H9 (cell line): ENCODE measurements at places on chromosomes 3 and 15. TPM values are rescaled to one million over a fixed set of nuclear protein-coding genes. Genes with fewer than 3 reads are reported as not detected.

DNA sequence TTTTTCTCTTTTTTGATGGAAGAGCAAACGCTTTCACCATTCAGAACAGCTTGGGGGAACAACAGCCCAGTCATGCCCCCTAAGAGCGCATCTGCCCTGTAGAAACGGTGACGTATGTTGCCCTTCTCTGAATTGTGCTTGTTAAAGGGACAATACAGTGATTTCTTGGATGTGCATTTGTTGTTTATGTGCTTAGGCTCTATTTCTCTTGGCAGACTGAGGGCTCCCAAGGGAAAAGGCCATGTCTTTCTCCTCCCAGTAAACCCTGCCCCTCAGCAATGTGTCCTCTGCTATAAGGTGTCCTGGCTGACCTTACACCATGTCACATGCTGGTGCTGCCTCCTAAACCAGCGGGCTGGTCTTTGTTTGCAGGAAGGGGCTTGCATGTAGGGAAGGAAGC lies 346.1 kb downstream of the EPHB1 start:
- DNase-seq = no peak

DNA sequence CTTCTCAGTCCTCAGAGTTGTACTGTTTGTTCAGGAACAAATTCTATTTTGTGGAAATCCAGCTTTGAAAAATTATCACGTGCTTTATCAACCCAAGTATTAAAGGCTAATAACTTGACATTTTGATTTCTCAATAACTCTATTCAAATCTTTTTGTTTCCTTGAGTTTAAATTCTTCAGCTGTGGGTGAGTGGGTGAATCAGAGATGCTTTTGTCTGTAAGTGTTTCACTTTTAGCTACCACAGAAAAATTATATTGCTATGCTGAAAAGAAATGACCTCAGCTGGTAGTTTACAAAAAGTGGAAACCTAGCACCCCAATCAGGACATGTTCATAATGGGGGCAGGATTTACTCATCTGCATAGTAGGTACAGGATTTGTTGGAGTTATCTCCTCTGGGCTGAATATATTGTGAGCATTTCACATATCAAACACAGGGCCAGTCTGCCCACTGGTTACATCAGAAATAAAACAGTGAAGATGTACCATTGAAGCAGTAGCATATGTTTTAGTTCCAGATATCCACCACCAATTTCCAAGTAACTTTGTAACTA lies 30.5 kb downstream of the MINDY4B start:
- no peak for DNase-seq

- DNase-seq = peak; percentile 64
Observed at GRCh38 chr3:149771652-149772271, 19.5 kb upstream of the COMMD2 start.

The SPRED1 gene
- total RNA-seq = 41.0 and 42.1 TPM in 2 replicates

GRCh38 chr3:171935261-171936123 lies 92.3 kb downstream of the TMEM212 start:
- DNase-seq = no peak

DNA sequence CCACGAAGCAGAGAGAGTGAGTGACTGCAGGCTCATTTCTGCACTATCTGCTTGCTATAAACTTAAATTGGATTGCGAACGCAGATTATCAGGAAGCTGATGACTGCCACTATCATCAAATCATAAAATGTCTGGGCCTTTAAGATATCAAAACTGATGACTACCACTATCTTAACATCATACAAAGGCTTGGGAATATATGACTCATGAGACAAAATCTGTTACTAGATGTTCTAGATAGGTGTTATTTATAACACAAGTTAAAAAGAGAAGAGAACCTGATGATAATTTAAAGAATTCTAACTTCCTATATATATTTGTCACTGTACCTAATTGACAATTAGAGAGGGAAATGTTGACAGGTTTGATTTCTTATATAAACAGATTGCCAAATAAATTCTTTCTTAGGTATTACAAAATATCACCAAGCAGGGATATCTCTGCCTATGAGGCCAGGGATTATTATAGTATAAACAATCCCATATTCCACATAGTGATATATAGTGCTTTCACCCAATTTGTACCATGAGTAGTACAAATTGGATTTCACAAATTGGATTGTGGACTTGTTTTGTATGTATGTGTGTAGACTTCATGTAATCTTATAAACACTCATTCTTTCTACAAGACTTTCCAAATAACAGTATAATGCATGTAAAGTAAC lies 1157.2 kb downstream of the ROBO1 start:
- no peak for DNase-seq

DNA sequence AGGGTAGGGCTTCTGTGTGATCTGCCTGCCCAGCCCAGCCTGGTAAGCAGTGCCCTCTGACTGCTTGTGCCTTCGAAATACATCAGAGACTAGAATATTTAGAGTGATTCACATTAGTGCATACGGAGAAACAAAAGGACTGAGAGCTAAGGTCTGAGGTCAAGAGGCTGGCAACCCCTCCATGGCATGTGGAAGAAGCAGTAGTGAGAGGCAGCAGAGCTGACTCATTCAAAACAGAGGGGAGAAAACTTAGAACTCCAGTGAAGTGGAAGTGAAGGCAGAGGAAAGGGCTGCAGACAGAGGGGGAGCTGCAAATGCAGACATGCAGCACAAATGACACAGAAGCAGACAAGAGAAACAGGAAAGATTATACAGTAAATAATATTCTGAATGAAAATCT lies 61.6 kb downstream of the ULK4 start:
- DNase-seq = no peak

DNA sequence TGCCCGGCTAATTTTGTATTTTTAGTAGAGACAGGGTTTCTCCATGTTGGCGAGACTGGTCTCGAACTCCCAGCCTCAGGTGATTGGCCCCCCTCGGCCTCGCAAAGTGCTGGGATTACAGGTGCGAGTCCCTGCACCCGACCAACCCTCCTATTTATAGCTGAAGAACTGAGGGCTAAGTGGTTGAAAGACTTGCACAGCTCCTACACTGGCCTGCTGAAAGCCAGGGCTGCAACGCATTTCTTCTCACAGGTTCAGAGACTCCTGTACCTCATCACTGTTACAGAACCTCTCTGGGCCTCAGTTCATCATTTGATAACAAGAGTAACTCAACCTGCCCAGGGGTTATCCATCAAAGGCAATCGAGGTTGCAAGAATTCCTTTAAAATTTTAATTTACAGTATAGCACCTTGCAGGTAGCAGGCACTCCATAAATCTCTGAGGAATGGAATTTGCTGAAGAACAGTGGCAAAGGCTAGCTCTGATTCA lies 626.5 kb upstream of the TBL1XR1 start:
- no peak for DNase-seq

GRCh38 chr3:191753196-191753595 lies 292.2 kb downstream of the PYDC2 start:
- DNase-seq = no peak

The SLC24A5 gene
- total RNA-seq = not detected in 2 replicates

The NR2F2 gene
- 0.24 TPM in 1 of 2 replicates, not detected in the other for total RNA-seq

DNA sequence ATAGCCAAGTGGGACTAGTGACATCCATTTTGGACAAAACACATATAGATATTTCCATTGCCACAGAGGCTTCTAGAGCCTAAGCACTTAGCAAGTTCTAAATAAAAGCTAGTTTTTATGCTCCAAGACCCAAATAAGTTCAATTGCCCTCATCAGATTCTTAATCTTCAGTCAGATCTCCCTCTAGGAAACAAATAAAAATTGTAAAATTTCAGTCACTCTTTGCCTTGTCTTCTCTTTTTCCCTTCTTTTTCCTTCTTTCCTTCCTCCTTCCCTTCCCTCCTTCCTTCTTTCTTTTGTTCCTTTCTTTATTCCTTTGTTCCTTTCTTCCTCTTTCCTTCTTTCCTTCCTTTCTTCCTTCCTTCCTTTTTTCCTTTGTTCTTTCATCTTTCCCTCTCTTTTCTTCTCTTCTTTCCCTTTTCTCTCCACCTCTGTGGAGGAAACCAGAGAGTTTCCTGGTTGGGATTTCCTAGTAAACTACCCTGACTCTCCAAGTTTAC lies 68.8 kb upstream of the GADL1 start:
- no peak for DNase-seq

The DNAH12 gene
- not detected in 2 replicates for total RNA-seq

GRCh38 chr15:38460543-38460942 lies 6.6 kb downstream of the FAM98B start:
- no peak for DNase-seq

DNA sequence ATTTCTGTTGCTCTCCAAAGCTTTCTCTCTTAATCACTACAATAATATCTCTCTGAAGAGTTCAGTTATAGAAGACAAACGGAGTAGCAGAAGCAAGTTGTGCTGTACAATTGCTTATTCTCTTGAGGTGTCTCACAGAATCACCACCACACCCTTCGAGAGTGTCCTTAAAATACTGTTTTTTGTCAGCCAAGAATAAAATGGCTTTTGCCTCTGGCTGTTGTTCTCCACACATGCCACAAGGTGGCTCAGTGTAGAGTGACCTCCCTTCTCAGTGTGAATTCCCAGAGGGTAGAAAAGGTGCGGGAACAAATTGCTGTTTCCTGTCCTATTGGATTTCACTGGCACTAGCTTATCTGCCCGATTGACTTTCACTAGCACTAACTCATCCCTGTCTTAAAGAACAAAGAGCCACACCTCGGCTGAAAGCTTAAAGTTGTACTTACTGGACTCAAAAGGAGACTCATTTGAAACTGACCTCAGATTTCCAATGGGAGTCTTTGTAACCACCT lies 134.2 kb upstream of the SATB1 start:
- peak; percentile 71 for DNase-seq

The CCR4 gene
- total RNA-seq = 0.07 and 0.09 TPM in 2 replicates

GRCh38 chr3:150286390-150287147 lies 121.5 kb upstream of the TSC22D2 start:
- DNase-seq = no peak

DNA sequence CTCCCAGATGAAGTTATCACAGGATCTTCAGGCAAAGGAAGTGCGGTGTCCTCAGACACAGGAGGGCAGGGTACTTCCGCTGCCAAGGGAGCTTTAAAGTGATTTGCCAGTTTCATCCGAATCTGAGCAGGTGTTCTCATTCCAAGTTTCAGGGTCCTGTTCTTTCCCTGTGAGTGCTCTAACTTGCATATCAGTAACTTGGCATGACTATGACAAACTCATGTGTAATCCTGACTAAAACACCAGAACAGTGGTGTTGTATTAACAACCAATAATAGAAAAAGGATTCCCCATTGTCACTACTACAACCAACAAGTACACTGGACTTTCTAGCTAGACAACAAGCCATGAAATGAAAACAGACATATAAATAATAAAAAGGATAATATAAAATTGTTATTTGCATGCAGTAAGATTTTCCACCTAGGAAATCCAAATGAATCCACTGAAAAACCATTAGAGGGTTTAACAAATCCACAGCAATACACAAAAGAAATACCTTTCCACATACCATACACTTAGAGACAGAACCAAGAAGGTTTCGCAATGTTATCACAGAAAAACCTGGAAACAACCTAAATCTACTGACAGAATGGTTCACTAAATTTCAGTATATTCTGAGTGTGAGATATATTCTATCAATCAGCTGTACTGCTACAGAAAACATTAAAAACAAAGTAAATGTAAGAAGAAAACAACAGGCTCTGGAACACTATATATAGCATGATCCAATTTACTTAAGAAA lies 40.9 kb upstream of the RPL35A start:
- no peak for DNase-seq

The CFAP100 gene
- total RNA-seq = 0.26 and 0.44 TPM in 2 replicates

GRCh38 chr3:8853081-8853480 lies 83.7 kb upstream of the OXTR start:
- no peak for DNase-seq

The MAP2K1 gene
- total RNA-seq = 50.4 and 50.8 TPM in 2 replicates

The WDR49 gene
- total RNA-seq = 0.90 and 1.3 TPM in 2 replicates

DNA sequence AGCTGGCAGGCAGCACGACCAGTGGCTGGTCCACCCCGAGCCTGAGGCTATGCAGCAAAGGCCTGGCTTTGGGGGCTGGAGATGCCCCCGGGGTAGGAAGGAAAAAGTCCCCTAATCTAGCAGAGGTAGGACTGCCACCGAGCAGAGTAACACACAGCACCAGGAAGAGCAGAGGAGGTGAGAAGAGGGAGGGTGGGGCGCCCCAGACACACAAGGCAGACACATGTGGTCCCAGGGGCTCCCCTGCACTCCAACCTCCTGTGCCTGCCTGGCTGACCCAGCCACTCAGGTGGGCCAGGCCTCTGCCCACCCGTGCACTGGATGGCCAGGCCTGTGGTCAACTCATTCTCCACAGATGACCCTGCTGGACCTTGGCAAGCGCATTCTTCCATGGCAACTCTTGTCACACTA lies 112.4 kb downstream of the ADCY5 start:
- no peak for DNase-seq

GRCh38 chr3:128100161-128100560 lies 23.5 kb downstream of the RUVBL1 start:
- DNase-seq = no peak

GRCh38 chr3:116030131-116030850 lies 407.0 kb downstream of the GAP43 start:
- DNase-seq = no peak

The POLQ gene
- total RNA-seq = 14.7 and 15.4 TPM in 2 replicates

The MYZAP gene
- 0.63 and 0.72 TPM in 2 replicates for total RNA-seq

GRCh38 chr3:197737319-197737649 lies 580 bp upstream of the RUBCN start:
- no peak for DNase-seq

- DNase-seq = no peak
Observed at GRCh38 chr3:187974871-187975271, 179.1 kb upstream of the LPP start.

DNA sequence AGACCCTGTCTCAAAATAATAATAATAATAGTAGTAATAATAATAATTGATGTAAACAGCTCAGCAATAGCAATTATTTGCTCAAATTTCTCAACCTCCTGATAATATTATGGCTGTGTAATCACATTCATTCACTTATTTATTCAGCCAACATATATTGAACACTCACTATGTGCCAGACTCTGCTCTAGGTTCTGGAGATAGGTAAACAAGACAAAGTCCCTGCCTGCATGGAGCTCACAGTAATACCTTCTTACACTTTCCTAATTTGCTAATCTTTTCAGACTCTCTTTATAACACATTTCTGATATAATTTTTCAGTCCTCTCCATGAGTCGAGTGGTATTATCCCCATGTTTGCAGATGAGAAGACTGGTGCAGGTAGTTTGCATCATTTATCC lies 137.6 kb downstream of the KLHL25 start:
- no peak for DNase-seq

DNA sequence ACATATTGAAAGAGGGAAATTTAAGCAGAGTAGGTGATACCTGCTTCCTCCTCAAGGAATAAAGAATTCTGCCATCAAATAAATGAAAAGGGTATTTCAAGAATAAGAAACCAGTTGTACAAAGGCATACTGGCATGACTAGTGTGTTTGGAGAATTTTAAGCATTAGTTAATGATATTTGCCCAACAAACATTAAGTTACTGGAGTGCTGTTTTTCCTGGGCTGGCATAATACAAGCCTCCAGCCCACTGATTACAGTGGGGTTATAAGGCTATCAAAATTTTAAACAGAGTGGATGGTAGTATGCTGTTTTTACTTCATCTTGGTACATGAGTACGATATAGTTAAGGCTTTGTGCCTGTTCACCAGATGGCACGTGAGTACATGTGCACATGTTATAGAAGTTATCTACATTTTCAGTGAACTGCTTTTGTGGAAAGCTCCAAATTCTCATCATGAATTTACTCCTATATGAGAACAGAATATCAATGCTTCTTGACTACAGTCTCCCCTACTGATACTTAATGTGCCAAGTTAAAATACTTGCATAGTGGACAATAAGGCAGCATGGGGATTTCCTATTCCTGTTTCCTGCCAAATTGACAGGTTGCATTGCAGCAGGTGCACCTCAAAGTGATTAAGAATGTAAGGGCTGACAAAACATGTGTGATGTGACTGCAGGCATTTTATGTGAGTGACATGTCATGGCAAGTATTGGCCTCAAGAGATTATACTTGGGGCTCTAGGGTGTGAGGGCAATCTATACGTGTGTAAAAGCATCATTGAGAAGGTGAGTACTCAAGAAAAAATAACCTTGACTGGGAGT lies 14.9 kb downstream of the NAALADL2 start:
- DNase-seq = no peak
